ENCODE measurements at places on chromosomes 11 and 22. TPM values are rescaled to one million over a fixed set of nuclear protein-coding genes. Genes with fewer than 3 reads are reported as not detected.

Gene SHISA8
- total RNA-seq = not detected

Gene PATE2
- not detected for total RNA-seq

Gene C11orf86
- not detected for total RNA-seq

Gene DDT
- 117 TPM for total RNA-seq

- peaks cover 9% of the 10 kb centered on the region for H3K4me1 ChIP-seq
- no peak overlapping the region for H3K27ac ChIP-seq
- peak; percentile 54 for DNase-seq
- H3K27me3 ChIP-seq = peaks cover 37% of the 10 kb centered on the region
- no peak overlapping the region for H3K4me3 ChIP-seq
Observed at GRCh38 chr11:124898263-124898680, 607 bp upstream of the ROBO4 start.

GRCh38 chr11:17967661-17968060 is 45.2 kb downstream of the SERGEF start:
- no peak overlapping the region for H3K4me3 ChIP-seq
- no peak for DNase-seq
- peaks cover 26% of the 10 kb centered on the region for H3K36me3 ChIP-seq
- H3K27me3 ChIP-seq = no peaks in the 10 kb centered on the region
- no peaks in the 10 kb centered on the region for H3K4me1 ChIP-seq
- no peak overlapping the region for H3K27ac ChIP-seq

Data from endodermal cell (in vitro differentiated cells).